NCI-H2081 treated with DMSO at 0.1 percent for 48 hours (cell line): ENCODE measurements at places on chromosomes 7 and 10.

DNA sequence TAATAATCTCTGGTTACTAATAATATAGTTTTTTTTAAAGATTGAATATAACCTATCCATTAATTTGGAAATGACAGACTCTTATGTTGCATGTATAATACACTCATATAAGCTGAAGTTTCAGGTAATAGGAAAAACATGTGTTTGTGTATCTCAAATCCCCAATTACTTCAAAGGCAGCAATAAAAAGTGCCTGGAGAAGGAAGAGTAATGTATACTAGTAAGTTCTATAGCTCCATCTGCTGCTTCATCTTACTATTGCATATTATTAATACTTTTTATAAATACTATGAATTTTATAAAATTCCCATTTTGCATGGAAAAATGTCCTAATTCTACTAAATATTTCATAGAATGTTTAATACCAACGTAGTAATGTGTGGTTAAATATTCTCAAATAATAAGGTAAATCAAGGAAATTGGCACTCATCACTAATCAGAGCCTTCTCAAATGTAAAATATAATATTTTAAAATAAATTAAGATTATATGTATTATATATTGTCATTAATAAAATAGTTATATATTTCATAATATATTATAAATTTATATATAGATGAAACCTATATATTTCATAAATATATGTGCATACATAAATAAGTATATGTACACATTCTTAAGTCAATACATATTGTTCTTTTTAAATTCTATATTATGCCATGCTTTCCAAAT is 311.9 kb downstream of the HGF start:
- no peak for DNase-seq

DNA sequence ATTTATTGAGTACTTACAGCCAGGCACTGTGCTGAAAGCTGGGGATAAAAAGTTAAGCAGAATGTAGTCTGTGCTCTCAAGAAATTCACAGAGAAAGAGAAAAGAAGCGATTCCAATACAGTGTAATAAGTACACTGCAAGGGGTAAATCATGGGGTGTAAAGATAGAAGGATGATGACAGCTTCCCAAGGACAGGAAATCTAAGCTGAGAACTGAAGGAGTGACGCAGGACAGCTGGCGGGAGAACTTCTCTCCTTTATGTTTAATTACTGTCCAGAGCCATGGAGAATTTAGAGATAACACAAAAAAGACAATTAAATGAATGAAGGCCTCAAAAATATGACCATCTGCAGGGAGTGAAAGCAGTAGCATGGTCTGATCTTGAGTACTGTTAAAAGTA is 34.8 kb downstream of the C7orf33 start:
- DNase-seq, result no peak

- DNase-seq, result no peak
Observed at GRCh38 chr7:140667476-140667875, 5.3 kb upstream of the ADCK2 start.

GRCh38 chr7:80654887-80655340 is 16.5 kb downstream of the CD36 start:
- no peak for DNase-seq

GRCh38 chr7:113812591-113813255 is 106.1 kb downstream of the PPP1R3A start:
- no peak for DNase-seq

DNA sequence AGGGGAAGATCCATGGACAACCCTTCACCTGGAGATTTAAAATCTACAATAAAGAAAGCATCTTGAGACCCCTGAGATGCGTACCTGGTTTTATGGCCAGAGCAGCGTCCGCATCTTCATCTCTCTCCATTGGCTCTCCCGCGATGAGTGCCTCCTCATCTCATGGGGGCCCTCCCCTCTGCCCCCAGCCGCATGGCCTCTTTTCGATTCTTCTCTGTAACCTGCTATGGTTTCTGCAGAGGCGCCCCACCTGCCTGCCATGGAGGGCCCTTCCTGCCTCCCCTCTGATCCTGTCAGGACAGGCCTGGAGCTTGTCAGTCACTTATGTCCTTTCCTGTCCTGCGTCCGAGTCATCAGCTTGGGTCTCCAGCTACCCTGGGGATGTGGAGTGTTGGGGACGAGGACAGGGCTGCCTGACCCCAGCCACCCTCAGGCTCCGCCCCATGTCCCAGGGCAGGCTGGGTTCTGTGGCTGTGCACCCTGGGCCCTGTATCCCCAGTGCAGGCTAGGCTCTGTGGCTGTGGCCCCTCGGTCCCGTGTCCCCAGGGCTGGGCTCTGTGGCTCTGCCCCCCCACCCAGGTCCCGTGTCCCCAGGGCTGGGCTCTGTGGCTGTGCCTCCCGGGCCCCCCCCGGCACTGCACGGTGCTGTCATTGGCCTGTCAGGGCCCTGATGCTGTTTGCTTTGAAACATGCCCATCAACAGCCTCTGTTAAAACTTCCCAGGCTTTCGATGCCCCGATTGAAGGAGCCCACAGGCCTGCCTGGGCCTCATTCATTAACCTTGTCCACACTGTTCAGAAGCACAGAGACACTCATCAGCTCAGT is 99.8 kb downstream of the WDR37 start:
- DNase-seq, result no peak

DNA sequence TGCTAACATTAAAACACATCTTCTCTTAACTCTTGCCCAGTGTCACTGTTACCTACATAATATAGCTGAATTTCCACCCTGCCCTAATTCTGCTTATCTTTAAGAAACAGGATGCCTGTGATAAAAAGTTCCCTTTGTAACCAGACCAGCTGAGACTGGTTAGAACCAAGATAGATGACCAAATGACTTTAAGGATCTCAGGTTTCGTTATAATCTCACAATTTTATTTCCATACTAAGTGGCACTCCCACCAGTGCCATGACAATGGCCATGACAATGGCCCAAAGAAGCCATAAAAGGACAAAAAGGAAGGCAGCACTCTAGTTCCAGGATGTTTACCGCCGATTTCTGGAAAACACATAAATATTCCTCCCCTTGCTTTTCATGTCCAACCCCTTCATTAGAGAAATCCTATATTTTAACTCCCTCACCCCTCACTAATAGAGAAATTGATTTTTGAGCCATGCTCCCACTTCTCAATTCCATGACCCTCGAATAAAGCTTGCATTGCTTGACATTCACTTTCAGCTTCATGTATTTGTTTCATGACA is 126.1 kb downstream of the ELAPOR2 start:
- DNase-seq, result no peak
